ENCODE measurements at places on chromosomes 7 and 10.

DNA sequence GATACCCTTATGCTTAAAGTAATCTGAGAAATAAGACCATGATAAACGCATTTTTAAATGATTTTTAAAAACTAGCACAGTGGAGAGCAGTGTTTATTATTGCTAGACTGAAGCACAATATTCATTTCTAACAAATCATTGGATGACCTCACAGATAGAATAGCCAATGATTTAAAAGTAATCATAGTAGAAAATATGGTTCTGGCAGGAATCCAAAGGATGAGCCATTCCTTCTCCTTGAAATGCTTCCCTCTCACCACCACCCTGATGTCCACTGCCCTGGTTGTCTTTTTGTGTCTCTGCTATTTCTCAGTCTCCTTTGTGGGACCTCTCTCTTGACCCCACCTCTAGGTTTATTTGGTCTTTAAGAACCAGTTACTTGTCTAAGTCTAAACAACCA lies 64.9 kb downstream of the PRKG1 start:
- no peak for DNase-seq

- DNase-seq, result no peak
These were observed 260.9 kb downstream of the SDK1 start for GRCh38 chr7:3561932-3562331.

GRCh38 chr7:55396233-55396785 lies 31.2 kb downstream of the LANCL2 start:
- no peak for DNase-seq

- no peak for DNase-seq
These were observed 19.1 kb downstream of the ZNRF2 start for GRCh38 chr7:30303312-30304039.
